ENCODE measurements at places on chromosomes 12 and 14. TPM values are rescaled to one million over a fixed set of nuclear protein-coding genes. Genes with fewer than 3 reads are reported as not detected.

DNA sequence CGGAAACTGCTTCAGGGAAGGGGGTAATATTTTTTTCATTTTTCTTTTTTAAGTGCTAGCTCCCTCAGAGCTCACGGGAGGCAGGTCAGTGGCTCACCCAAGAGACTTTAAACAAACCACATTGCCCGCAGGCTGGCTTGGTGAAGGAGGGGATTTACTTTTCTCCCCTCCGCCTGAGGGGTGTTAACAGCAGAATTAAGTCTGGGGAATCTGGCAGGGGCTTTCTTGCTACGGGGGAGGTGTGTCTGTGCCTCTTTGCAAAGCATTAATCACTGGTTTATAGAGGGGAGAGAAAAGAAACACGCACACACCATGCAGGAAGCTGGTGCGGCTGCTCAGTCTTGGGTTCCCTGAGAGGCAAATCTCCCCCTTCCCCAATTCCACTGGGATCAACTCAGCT, 26.2 kb upstream of the TBX3 start:
- H3K27me3 ChIP-seq = peaks cover 12% of the 10 kb centered on the region
- H3K36me3 ChIP-seq = no peaks in the 10 kb centered on the region
- H3K4me1 ChIP-seq = no peaks in the 10 kb centered on the region
- no peak for ATAC-seq
- H3K27ac ChIP-seq = no peak overlapping the region
- no peak overlapping the region for H3K4me3 ChIP-seq

- H3K4me3 ChIP-seq = no peak overlapping the region
- no peaks in the 10 kb centered on the region for H3K36me3 ChIP-seq
- peaks cover 5% of the 10 kb centered on the region for H3K27me3 ChIP-seq
- no peaks in the 10 kb centered on the region for H3K4me1 ChIP-seq
These were observed 151.5 kb downstream of the ATXN7L3B start for GRCh38 chr12:74689071-74689655.

The RILPL2 gene
- 12.3 TPM for total RNA-seq

GRCh38 chr14:102737402-102738372, 39.6 kb upstream of the TRAF3 start:
- H3K4me1 ChIP-seq = no peaks in the 10 kb centered on the region
- peak overlapping the region; percentile 52 for H3K27ac ChIP-seq
- no peak for ATAC-seq
- H3K4me3 ChIP-seq = no peak overlapping the region
- no peaks in the 10 kb centered on the region for H3K27me3 ChIP-seq

DNA sequence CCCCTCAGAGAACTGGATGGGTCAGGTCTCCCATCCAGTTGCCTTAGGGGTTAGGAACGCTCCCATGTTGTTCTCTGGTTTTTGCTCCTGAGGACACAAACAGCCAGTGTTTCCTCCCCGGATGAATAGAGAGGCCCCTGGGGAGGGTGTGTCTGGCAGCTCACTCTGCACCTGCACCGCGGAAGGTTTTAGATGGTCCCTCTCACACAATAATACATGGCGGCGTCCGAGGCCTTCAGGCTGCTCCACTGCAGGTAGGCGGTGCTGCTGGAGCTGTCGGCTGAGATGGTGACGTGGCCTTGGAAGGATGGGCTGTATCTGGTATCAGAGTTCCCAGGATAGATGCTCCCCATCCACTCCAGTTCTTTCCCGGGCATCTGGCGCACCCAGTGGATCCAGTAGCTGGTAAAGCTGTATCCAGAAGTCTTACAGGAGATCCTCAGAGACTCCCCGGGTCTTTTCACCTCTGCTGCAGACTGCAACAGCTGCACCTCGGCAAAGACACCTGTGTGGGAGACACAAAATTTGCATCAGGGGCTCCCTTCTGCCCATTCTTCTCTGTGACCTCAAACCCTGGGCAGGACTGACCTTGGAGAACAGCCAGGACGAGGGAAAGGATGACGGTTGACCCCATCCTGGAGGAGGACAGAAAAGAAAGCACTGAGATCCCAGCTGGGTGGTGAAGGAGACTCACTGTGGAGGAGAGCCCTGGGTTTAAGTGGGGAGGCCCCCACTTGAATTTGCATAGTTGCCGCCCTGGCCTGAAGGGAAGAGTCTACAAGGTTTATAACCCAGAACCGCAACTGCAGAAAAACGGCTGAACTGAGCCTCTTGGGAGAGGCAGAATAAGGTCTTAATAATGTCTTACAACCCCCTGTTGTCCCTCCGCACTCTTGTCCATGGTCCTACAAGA, 1324.8 kb downstream of the TMEM121 start:
- no peaks in the 10 kb centered on the region for H3K36me3 ChIP-seq
- H3K27ac ChIP-seq = no peak overlapping the region
- no peak for ATAC-seq

The TAPBPL gene
- 24.1 TPM for total RNA-seq

- peaks cover 95% of the 10 kb centered on the region for H3K36me3 ChIP-seq
- peak overlapping the region; percentile 95 for H3K27ac ChIP-seq
- H3K27me3 ChIP-seq = no peaks in the 10 kb centered on the region
- peak overlapping the region; percentile 93 for H3K4me3 ChIP-seq
These were observed 42.0 kb downstream of the EVL start for GRCh38 chr14:100107236-100107635.

- H3K27ac ChIP-seq = no peak overlapping the region
- H3K27me3 ChIP-seq = peaks cover 61% of the 10 kb centered on the region
- peaks cover 9% of the 10 kb centered on the region for H3K36me3 ChIP-seq
- peaks cover 19% of the 10 kb centered on the region for H3K4me1 ChIP-seq
- no peak overlapping the region for H3K4me3 ChIP-seq
- no peak for ATAC-seq
These were observed 65.6 kb downstream of the FBXL14 start for GRCh38 chr12:1528791-1529190.

GRCh38 chr14:90664911-90665310, 151.3 kb downstream of the TTC7B start:
- no peak overlapping the region for H3K4me3 ChIP-seq
- H3K27ac ChIP-seq = no peak overlapping the region

DNA sequence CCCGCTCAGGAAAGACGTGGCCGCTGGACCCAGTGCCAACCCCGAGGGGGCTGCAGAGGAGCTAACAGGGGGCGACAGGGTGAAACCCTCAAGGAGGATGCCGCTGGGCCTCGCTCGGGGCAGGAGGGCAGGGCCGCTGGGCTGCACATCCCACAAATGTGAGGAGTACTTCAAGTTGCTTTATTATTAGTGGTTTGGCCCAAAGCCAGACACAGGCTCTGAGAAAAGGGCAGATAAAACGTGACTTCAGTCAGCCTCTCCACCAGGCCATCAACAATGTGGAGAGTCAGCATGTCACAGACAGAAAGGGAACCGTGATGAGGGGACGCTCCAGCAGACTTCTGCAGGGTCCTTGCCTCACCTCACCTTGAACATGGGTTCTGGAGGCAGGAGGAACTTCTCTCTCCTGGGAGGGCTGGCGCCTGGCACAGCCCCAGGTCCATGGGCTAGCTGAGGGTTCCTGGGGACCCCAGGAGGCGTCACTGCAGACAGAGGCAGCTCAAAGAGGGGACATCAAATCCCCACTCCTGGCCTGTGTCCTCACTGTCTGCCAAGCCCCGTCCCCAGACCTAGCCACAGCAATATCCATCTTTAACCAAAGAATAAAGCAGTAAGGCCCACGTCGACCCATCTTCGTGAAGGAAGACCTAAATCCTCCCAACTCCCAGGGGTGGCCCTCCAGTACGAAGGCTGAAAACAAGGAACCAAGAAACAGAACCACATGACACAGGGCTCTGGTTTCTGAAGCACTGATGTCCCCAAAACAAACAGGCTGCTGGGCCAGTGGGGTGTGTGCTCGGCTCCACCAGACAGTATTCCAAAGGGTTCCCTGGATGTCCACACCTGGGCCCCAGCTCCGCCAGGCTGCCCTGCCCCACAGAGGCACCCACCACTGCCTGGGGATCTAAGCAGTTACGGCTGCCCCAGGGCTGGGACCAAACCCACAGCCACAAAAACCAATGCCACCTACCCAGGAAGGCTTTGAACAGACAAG, 35.1 kb downstream of the CCDC85C start:
- no peak overlapping the region for H3K4me3 ChIP-seq
- no peaks in the 10 kb centered on the region for H3K36me3 ChIP-seq
- no peak for ATAC-seq
- peak overlapping the region; percentile 30 for H3K27ac ChIP-seq
- no peaks in the 10 kb centered on the region for H3K27me3 ChIP-seq

DNA sequence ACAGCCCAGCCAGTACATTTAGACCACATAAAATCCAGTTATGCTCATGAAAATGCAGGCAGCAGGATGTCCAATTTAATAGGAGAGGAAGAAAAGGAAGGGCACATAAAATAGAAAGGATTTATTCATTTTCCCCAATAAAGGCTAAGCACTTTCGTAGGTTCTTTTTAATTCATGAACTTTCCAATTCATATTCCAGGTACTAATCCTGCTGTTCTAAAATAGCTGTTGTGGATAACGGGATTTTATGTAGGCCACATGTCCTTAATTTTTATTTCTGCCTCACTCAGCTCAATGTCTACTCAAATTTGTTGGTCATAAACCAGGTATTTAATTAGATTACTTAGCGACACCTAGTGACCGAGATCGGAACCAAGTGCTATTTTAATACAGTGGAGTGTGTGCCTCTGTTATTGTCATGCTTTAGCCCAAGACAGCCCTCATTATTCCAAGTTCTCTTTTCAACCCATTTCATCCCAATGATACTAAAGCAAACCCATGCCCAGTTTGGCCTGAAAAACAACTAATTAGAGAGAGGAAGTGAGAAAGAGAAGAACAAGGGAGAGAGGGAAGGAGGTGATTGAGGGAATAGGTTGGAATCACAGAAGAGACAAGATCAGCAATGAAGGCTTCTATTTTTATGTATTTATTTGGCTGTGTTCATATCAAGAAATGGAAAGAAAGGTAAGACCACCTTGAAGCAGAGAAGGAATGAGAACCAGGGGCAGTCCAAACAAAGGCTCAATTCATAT, 45.9 kb upstream of the IFNG-AS1 start:
- no peak overlapping the region for H3K4me3 ChIP-seq
- peaks cover 5% of the 10 kb centered on the region for H3K4me1 ChIP-seq
- H3K27me3 ChIP-seq = peaks cover 3% of the 10 kb centered on the region
- peak; percentile 78 for ATAC-seq

Data from activated T-helper 17 cell treated with anti-CD3 and anti-CD28 coated beads, Interleukin-2, amount 50 U/mL, for 72 hours (primary cell).